WERI-Rb-1 (cell line): ENCODE measurements at places on chromosomes 1 and 21.
A peak's percentile ranks its signal among the peaks of the same experiment; 100 is the strongest.

DNA sequence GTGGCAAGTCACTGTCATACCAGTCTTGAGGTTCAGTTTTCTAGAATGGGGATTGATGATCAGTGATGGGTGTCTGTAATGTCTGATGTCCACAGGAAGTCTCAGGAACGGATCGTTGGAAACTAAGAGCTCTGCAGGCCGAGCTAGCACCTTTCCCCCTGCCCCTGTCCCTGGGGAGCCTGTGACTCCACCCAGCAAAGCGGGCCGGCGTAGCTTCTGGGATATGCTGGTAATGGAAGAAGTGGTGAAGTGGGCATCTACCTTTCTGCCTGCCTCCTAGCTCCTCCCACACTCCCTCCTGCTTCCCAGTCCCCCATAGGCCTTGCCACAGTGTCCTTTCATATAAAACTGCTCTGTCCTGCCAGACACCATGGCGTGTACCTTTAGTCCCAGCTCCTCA is 13.4 kb downstream of the HYI start:
- no peak for DNase-seq

DNA sequence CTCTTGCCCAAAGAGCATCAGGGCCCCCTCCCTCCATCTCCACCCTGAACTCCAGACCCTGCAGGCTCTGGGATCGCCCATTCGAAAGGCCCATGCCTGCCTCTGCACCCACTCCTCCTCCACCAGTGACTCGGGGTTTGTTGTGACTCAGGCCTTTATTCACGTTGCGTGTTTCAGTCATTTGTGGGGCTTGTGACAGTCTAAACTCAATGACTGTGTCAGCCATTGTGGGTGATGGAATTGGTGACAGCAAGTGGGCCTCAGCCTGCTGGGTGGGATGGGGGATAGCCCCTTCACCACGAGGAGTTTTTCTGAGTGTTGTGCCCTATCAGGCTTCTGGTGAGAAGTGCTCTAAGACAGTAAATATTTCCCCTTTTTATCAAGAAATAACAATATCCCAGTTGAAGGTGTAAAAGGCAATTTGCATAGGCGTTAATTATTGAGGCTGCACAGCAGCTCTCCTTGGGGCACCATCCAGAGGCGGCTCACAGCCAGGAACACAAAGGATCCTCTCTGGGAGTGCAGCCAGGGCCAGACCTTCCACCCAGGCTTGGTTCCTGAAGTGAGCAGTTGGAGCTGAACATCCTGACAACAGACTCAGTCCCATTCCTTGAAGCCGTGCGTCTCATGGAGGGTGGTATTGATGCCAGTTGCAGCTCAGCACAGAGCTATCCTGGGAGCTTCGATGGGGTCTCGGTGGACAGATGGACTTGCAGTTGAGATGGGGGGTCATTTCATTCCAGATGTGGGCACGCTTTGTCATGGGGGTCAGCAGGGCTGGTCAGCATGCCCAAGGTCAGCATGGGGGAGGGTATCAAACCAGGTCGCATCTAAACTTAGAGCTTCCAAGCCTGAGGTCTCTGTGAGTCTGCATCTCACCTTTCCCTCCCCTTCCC is 135.6 kb upstream of the CACNA1E start:
- no peak for DNase-seq

GRCh38 chr1:204487256-204487615 is 7.4 kb downstream of the PIK3C2B start:
- DNase-seq, result peak; percentile 47

DNA sequence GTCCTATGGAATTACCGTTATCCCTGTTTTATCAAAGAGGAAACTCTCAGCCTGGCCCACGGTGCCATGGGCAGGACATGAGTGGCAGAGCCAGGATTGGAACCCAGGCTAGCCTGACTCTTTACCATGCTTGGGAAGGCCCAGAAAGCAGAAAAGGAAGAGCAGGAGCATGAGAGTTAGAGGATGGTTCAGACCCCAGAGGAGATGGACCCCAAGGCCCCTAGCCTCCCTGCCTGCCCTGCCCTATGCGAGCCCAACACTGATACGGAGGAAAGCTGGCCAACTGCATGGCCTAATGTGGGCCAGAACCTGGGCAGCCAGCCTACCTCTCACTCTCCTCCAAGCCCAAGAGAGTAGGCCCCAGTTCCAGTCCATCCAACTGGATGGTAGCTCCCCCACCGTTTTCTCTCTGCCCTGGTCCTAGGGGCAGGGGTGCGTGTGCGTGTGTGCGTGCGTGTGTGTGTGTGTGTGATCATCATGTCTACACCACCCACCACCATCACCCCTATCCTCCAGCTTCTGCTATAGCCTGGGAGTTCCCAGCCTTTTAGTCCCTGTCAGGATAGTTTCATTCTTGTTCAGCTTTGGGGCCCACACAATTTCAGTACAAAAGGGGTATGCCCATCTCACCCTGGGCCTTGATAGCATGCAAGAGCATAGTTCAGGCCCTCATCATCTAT is 15.4 kb upstream of the MEX3A start:
- DNase-seq, result no peak

- no peak for DNase-seq
Observed at GRCh38 chr1:117555806-117556205, 50.0 kb upstream of the TENT5C start.

- DNase-seq, result no peak
Observed at GRCh38 chr21:15825700-15826099, 95.9 kb downstream of the USP25 start.

DNA sequence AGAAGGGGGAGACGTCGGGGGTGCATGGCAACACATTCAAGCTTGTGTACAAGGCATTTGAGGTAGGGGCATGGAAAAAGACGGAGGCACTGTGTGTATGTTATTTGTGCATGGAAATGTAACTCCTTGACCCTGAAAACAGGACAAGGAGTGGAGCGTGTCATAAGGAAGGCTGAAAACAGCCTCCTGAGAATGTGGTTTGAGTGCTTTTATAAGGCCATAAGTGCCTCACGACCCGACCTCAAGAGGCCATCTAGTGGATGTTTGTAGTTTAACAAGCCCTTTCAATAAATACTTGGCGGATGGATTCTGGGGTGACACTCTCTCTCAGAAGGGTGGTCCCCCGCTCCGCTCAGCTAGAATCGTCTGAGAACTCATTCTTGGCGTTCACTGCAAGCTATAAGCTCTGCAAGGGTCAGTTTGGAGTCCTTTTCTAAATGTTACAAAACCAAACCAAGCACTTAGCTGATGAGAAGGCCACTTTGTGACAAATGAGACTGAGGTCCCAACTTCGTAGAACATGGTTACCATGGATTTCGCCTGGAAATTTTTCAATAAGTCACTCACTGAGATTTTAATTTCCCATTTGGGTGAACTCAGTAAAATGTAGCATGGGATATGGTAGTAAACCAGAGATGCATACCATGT is 38.8 kb upstream of the CLCA4 start:
- peak; percentile 17 for DNase-seq

DNA sequence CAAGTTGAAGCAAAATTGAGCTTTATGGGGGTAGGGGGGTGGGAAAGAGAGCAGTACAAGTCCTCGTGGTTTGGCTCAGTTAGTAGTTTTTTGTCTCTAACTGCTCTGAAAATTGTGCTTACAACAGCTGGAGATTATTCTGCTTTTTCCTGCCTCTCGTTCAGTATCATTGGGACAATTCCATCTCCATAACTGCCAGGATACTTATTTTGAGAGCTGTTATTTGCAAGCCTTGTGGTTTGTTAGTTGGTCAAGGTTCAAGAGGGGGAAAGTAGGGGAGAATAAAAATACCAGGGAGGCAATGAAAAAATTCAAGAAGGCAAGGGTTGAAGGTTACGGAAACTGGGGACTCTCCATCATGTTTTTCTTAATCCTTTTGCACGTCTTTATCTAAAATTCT is 811.8 kb upstream of the ADGRL2 start:
- no peak for DNase-seq

DNA sequence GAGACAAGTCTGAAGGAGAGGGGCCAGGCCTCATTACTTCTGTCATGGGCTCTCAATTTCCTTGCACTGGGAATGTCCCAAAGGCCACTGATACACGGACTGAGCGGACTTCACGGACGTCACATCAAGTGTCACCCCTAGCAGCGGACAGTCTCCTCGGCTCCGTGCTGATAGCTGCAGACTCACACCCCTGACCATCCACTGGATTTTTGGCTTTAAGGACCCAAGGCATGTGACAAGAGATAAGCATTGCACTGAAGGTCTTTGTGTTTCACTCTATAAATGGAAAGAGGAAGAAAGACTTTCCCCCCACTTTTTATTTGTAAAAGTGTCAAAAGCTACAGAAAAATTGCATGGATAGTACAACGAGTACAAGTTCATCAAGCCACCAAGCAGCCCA is 200.4 kb upstream of the FGGY start:
- no peak for DNase-seq

- no peak for DNase-seq
Observed at GRCh38 chr1:10475510-10475909, 760 bp downstream of the PEX14 start.

GRCh38 chr1:67300561-67300960 is 7.1 kb upstream of the IL12RB2 start:
- no peak for DNase-seq

- DNase-seq, result no peak
Observed at GRCh38 chr1:218771931-218772330, 401.7 kb upstream of the LYPLAL1 start.

DNA sequence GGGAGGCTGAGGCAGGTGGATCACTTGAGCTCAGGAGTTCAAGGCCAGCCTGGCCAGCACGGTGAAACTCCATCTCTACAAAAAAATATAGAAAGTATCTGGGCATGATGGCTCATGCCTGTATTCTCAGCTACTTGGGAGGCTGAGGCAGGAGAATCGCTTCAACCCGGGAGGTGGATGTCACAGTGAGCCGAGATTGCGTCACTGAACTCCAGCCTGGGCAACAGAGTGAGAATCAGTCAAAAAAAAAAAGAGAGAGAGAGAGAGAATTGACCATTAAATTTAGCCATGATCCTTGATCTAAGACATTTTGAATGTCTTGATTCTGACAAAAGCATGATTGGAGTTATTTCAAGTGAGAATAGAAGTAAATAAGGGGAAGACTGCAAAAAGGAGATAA is 19.1 kb downstream of the RBM11 start:
- DNase-seq, result no peak

GRCh38 chr1:13584876-13585611 is 1.4 kb downstream of the PDPN start:
- DNase-seq, result no peak

DNA sequence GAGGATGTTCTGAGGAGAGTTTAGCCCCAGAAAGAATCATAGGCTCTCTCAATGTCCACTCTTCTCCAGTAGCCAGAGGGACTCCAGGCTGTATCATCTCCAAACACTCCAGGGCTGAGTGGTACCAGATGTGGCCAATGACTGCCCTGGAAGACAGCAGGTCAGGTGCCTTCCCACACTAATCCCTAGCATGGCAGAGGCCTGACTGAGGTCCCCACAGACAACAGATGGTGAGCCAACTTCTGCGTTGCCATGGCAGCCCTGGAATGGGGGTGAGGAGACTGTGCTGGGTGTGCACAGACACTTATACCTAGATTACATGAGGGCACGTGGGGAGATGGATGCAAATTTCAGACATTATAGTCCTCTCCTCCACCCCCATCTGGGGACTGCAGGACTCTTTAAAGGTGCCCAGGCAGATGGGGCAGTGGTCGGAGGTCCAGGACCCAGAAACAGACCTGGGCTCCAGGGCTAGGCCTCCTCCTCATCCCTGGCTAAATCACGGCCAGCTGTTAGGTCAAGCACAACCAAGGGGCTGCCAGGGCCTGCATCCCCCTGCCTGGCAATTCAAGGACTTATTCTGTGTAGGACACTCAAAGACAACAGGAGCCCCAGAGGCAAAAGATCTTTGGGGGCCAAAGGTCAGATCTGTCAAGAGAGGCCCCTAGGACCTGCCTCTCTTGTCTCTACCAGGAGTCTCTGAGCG is 42.9 kb downstream of the CAMK2N1 start:
- DNase-seq, result peak; percentile 68

GRCh38 chr1:244545511-244545910 is 84.4 kb downstream of the CATSPERE start:
- no peak for DNase-seq

DNA sequence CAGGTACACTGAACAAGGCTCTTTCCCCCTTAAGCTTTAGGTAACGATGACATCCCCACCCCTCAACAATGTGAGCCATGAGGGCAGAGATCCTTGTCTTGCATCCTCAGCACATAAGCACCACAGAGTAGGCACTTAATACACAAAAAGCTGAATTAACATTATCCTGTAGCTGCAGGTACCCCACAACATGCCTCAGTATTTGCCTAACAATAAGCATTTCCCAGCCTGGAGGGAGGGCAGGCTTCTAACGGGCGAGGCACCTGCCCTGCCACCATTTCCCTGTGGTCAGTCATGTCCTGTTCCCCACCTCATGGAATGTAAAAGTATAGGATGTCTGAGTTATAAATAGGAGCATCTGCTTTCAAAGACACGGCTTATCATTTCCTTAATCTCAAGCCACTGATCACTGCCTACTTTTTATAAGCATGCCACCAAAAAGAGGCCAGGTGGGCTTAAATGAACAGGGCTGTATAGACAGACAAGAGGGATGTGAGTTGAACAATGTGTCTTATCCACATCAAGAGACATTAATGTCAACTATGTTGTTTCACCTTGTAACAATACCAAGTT is 3.4 kb downstream of the CAPZB start:
- DNase-seq, result no peak

DNA sequence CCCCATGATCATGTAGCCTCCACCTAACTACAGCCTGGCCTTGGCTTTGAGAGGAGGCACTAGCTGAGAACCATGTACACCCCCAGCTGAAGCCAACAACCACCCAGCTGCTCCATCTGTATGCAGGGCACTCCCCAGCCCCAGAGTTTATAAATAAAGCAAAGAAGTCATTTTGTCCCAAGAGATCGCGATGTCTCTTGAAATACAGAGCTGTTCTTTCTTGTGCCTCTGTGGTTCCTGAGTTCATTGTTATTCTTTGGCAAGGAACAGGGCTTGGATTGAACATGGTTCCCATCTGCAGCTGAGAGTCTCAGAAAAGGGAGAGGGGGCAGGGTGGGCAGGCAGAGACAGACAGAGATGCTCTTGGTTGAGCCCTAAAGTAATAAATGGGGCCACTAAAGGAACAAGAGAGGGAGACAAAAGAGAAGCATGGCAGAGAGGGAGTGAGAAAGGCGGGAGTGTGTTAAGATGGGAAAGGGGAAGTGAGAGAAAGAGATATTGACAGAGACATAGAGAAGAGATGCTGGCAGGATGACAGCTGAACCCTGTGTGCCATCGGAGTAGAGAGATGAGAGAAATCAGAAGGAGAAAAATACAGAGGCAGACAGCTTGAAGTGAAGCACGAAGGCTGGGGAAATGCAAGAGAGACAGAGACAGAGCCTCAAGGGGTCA is 63.3 kb downstream of the TNR start:
- DNase-seq, result no peak

- DNase-seq, result no peak
Observed at GRCh38 chr1:47991187-47991586, 6.0 kb downstream of the TRABD2B start.

GRCh38 chr1:30808067-30808662 is 50.6 kb upstream of the LAPTM5 start:
- no peak for DNase-seq

- no peak for DNase-seq
Observed at GRCh38 chr1:32806910-32807523, 10.1 kb downstream of the YARS1 start.

GRCh38 chr1:101187297-101187696 is 49.5 kb upstream of the S1PR1 start:
- DNase-seq, result no peak

GRCh38 chr1:25033030-25033827 is 103.2 kb upstream of the RUNX3 start:
- DNase-seq, result no peak

- DNase-seq, result no peak
Observed at GRCh38 chr1:38041936-38042834, 4.4 kb downstream of the POU3F1 start.

GRCh38 chr1:25061261-25061995 is 131.4 kb upstream of the RUNX3 start:
- DNase-seq, result no peak

GRCh38 chr1:84164567-84165021 is 20.5 kb downstream of the PRKACB start:
- DNase-seq, result no peak
